ENCODE measurements at places on chromosomes 5 and 9. TPM values are rescaled to one million over a fixed set of nuclear protein-coding genes. Genes with fewer than 3 reads are reported as not detected.
A peak's percentile ranks its signal among the peaks of the same experiment; 100 is the strongest.

DNA sequence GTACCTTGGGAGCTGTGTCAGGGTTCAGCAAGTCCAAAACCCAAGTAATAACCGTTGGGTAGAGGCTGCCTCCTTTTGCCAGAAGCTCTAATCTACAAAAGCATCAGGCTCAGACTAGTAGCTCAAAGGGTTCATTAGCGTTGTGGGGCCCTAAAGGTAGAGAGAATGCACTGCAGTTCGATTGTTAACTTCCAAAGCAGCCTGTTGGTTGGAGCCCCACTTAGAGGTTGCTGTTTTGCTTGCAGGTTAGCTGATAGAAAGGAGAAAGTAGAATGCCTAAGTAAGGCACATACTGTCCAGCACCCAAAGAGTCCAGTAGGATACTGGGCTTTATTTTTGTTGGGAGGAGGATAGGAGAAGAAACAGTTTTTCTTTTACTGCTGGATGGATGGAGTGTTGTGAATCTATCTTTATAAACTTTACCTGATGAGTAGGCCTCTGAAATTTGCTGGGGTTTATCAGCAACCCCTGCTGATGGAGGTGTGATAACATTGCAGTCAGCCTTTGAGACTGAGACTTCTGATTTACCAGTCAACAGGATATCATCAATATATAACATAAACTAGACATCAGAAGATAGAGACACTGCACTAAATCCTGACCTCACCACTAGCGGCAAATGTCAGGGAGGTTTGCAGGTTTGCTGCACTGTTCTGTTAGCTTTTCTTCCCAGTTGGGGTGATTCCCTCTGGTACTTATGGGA lies 34.8 kb downstream of the ZNF131 start:
- no peak for DNase-seq

DNA sequence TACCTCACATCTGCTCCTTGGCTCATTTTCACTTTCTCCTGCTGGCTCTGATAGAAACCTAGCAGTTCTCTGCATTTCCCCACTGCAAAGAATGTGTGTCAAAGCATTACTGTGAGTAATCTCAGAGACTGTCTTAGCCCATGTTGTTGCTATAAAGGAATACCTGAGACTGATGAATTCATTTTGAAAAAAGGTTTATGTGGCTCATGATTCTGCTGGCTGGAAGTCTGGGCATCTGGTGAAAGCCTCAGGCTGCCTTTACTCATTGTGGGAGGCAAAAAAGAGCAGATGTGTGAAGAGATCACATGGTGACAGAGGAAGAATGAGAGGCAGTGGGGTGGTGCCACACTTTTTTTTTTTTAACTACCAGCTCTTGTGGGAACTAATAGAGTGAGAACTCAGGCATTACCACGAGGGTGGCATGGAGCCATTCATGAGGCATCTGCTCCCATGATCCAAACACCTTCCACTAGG lies 191.6 kb upstream of the CTNND2 start:
- no peak for DNase-seq

DNA sequence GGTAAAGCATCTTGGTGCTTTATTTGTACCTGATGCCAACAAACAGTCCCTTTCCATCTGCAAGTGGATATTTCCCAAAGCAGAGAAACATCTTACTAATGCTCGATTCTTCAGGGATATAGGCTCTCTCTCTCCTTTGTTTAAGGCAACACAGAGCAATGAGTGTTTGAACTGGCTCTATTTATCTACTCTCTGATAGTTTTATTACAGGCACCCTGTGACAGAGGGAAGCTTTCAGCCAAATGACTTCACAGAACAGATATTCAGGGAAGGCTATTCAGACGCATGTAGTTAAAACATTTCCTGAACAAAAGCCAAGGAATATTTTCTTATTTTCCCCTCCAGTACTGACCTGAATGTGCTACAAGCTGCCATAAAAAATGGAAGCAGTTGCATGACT lies 141.8 kb downstream of the YIPF5 start:
- no peak for DNase-seq

DNA sequence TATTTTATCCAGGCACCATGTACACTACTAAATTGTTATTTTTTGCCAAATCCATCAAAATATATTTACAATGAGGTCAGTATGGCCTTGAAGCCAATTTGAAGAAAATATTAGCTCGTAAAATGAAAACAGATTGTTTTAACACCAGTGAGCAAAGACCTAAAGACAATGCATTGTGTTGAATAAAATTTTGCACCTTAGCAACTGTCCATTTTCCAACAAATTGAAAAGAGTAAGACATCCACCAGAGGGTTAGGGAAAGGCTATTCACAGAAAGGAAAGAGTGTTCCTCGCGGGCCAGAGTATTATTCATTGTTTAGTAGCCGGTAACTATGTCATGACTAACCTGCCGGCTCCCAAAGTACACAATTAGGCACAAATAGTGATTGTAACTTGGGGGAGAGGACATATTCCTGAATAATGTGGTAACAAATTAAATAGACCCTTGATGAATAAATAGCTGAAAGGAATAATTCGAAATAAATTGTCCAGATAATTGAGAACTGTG lies 213.3 kb downstream of the DNAH5 start:
- no peak for DNase-seq

GRCh38 chr5:68379275-68380036 lies 163.9 kb downstream of the PIK3R1 start:
- DNase-seq = no peak

DNA sequence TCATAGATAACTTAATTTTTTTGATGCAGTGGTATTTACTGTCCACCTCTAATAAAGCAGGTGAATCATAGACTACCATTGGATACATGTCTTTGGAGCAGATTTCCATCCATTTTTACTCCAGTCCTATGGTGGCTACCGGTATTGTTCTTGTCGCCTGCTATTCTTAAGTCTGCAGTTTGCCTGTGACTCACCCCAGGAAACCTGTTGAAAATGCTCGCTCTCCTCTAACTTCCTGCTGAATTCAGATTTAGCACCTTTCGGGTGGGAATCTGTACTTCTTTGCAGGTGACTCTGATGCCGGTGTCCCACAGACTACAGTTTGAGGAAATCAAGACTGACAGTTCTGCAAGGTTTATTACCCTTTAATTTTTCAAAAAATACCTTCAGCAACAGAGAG lies 58.8 kb upstream of the DHFR start:
- DNase-seq = no peak

- DNase-seq = peak; percentile 93
Measured at GRCh38 chr9:32384364-32385151, at the start of gene ACO1. Gene ACO1, plus strand, starts transcription at chr9:32384643. Its CDS starts 20,864 bp downstream, at chr9:32405507.

GRCh38 chr5:457195-457961 lies 14.4 kb downstream of the EXOC3 start:
- peak; percentile 16 for DNase-seq

GRCh38 chr5:33892620-33893137 lies 889 bp upstream of the ADAMTS12 start:
- DNase-seq = peak; percentile 49

DNA sequence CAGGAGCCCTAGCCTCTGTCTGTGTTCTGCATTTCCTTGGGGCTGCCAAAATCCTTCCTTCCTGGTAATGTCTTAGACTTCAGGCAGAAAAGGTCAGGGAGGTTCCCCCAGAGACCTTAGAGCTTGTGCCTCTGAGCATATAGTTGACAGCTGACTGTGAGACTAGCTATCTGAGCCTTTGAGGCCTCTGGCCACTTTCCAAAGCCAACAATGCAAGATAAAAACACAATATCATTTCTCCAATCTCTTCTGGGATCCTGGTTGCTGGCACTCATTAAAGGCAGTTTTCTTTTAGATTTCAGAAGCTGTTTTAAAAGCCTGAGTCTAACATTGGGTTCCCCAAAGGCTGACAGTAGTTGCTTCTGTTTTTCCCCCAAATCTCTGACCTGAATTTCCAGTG lies 13.2 kb upstream of the GLRA1 start:
- DNase-seq = no peak

DNA sequence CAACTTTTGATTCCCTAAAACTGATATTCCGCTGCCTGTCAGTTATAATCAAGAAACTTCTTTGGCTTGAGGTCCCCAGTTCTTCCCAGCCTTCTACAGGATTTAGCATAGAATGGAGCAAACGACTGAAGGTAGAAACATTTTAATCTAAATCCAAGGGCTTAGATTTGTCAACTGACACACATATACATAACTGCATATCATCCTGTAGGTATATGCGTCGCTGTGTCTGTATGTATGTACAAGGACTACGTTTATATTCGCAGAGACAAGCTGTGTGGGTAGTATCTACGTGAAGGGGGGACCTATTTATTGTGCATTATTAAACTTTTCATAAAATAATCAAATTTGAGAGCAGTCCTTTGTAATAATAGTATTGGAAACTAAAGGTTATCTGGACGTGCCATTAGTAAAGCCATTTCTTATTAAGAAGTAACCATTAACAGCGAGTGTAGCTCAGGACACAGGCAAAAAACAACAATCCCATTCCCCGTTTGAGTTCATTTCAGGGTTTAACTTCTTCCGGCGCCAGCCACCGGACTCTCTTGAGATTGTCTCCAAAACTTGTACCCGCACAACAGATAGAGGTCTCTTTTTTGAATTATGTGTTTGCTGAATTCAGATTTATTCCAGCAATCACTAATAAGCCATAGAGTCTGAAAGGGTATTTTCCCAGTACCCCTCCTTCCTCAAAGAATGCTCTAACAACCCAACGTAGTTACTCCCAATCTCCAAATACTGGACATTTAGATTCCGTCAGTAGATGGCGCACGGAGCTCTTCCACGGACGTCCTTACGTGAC lies 2.1 kb upstream of the MLLT3 start:
- peak; percentile 48 for DNase-seq

GRCh38 chr9:89814340-89815040 lies 209.7 kb downstream of the GADD45G start:
- DNase-seq = no peak

DNA sequence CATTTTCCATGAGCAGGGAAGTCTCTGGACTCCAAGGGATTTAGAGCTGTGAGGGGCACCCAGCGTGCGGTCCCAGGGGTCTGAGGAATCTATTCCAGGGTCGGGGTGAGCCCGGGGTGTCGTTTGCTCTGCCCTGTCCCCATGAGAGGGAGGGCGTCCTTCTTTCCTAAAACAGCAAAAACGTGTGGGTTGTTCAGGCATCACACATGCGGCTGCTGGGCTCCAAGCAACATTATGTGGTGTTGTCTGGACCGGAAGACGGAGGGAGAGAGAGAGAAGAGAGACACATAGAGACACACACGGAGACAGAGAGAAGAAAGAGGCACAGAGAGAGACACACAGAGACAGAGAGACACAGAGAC lies 42.7 kb upstream of the COL5A1 start:
- DNase-seq = no peak

- peak; percentile 68 for DNase-seq
Measured at GRCh38 chr9:87592554-87593358, 95.1 kb downstream of the DAPK1 start.

DNA sequence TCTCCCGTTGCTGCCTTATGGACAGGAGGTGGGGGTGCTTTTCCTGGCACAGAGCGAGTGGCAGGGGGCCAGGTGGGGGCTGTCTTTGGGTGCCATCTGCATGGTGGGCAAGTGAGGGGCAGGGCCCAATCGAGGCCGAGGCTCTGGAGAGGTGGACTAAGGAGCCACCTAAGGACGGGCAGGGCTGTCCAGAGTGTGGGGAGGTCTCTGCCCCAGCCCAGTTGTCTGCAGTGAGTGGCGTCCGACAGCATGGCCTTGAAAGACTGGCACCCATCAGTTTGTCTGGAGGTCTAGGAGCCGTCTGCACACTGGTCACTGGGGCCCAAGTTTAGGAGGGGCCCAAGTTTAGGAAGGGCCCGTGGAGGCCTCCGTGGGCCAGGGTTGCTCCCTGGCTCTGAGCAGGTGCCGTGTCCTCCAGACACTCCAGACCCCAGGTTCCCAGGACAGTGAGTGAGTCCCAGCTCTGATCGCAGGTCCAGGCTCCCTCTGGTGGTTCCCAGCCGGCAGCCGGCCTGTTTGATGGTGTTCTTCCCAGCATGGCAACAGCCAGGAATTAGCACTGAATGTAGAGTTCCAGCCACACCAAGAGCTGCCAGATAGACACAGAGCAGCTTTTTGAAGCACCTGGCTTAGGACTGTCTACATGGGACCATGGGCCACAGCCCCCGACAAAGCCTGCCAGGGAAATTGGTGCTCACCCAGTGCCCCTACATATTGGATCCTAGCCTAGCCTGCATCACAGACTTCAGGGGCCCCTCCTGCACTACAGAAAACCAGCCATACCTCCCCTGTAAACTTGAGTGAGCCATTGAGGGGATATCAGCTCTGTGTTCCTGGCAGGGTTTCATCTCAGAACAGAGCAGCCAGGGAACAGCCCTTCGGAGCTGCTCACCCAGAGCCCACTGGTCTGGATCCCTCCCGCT lies 120.9 kb downstream of the WNK2 start:
- DNase-seq = peak; percentile 56

DNA sequence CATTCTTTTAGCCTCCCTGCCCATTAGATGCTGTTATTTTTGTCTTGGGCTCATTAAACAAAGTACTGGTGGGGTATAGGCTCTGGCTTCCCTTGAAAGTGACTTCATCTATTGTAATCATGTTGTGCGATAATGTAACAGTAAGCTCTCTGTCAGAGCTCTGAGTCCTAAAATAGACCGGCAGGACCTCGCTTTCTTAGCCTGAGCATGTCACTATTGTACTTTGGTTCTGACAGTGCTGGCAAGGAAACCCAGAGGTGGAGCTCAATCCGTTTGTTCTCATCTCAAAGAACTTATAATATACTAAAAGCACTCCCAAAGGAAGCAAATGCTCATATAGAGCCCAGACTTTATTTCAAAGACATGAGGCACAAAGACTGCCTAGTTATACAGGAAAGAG lies 339.1 kb upstream of the CCNH start:
- no peak for DNase-seq

GRCh38 chr5:107275333-107275732 lies 395.4 kb downstream of the EFNA5 start:
- DNase-seq = no peak

- DNase-seq = no peak
Measured at GRCh38 chr5:159697530-159697929, 218.8 kb upstream of the ADRA1B start.

DNA sequence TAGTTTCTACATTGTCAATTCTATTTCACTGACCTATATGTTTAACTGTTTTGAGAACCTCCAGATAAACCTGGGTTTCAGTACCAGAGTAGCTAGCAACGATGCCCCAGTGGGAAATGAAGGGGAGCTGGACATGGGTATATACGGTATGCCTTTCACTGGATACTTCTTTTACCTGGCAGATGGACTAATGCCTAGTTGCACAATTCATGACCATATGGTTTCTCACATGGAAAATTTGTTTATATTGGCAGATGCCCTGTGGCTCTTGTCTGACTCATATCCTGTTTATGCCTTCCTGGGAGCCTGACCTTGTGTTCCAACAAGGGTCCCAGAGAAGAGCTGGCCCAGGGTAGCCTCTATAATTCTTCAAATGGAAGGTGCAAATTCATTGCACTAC lies 144.1 kb downstream of the MAT2B start:
- DNase-seq = no peak

- DNase-seq = no peak
Measured at GRCh38 chr5:132275367-132276220, 18.1 kb downstream of the PDLIM4 start.

The DNAJC21 gene
- total RNA-seq = 62.1 TPM

The RNF180 gene
- total RNA-seq = 22.9 TPM

The MAMDC2 gene
- 19.6 TPM for total RNA-seq

The IL7R gene
- 10.3 TPM for total RNA-seq

The LTC4S gene
- 13.9 TPM for total RNA-seq

The RABEPK gene
- total RNA-seq = 10.0 TPM

The TTLL11 gene
- total RNA-seq = 4.5 TPM

The TNC gene
- 4.3 TPM for total RNA-seq

The TRIO gene
- 60.8 TPM for total RNA-seq

The MYORG gene
- 6.0 TPM for total RNA-seq

The ADAMTS13 gene
- total RNA-seq = 2.0 TPM

The AFAP1L1 gene
- 38.6 TPM for total RNA-seq
